ENCODE measurements at places on chromosomes 1 and 21.

DNA sequence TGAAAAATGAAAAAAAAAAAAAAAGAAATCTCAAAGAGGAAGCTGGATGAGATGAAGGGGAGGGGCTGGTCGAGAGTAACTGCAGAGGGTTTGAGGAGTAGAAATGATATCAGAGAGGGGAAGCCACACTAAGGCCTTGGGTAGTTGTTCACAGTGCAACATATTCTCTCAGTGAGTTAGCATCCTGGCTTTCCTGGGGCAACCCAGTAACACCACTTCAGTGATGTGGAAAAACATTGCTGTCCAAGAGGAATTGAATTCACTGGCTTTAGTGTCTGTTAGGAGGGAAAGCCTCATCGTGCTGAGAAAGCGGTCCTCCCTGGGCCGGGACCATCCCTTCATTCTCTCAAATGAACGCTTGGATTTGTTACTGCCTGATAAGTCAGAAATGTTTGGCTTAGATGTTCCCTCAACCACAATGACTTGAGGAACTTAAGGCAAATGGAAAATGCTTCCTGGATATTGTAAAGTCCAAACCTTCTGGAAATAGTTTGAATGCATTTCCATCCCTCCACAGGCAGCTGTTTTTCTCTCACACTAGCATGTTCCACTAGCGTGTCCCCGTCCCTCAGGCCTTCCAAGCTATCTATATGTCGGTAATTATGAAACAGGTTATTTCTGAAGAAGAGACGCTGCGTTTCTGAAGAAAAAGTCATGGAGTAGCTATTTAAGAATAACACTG is 12.2 kb downstream of the TGFB2 start:
- no peak for DNase-seq

DNA sequence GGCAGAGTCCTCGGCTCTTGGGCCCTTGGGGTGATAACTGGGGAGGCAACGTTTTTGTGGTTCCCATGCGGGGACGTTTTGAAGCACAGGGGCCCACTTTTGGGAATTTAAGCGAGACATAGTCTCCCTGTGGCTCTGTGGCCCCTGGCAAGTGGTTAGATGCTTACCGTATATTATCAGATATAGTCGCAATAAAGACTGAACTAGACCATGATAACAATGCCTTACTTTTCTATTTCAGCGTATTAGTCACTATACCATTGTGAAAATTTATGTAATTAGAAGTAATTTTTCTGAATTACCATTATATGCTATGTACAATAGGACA is 538 bp upstream of the RCAN1 start:
- no peak for DNase-seq

- DNase-seq: no peak
Measured at GRCh38 chr1:170891872-170892271, 43.5 kb upstream of the MROH9 start.

DNA sequence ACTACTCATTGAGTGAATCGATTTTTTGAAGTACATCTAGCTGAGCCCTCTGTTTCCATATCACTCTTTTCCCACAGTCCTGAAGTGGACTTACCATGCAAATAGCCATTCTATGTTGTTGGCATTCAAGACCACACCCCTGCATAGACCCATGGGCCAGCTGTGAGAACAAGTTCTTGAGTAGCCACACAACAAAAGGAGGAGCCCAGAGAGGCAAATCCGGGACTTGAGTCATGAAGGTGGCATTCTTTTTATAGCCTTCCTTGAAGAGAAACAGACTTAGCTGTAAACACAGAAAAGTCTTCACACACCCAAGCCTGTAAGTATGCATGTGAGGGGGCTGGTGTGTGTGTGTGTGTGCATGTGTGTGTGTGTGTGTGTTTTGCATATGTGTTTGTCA is 13.8 kb upstream of the SPRR5 start:
- no peak for DNase-seq

- DNase-seq: no peak
Measured at GRCh38 chr21:41367301-41367944, 5.6 kb downstream of the MX2 start.

DNA sequence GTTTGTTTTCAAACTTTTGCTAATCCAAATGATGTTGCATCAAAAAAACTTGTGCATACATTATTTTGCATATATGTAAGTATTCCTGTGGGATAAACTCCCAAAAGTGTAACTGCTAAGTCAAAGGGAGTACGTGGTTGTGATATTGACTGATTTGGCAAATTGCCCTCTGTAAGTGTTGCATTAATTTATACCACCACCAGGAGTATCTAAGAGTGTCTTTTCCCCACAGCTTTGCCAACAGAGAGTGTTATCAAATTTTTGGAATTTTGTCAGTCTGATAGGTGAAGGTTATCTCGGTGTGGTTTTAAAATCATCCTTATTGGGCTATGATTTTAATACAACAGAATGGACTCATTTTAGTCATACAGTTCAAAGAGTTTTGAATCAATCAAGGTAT is 30.1 kb upstream of the PARP1 start:
- DNase-seq: no peak

DNA sequence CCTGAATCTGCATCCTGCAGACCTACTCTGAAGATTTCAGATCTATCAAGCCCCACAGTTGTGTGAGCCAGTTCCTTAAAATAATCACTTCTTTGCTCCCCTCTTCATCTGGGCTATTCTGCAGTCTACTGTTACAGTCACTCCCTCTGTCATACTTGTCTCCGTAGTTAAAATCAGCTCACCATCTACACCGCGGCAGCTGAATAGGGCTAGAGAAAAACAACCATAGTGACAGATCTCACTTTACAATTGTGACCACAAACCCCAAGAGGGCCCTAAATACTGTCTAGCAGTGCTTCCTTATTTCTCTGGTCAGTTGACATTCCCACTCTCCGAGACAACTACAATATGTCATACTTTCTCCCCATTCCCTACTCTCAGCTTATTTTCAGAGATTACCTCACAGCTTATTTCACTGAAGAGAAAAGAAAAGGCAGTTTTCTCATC is 12.9 kb downstream of the DESI2 start:
- DNase-seq: no peak

DNA sequence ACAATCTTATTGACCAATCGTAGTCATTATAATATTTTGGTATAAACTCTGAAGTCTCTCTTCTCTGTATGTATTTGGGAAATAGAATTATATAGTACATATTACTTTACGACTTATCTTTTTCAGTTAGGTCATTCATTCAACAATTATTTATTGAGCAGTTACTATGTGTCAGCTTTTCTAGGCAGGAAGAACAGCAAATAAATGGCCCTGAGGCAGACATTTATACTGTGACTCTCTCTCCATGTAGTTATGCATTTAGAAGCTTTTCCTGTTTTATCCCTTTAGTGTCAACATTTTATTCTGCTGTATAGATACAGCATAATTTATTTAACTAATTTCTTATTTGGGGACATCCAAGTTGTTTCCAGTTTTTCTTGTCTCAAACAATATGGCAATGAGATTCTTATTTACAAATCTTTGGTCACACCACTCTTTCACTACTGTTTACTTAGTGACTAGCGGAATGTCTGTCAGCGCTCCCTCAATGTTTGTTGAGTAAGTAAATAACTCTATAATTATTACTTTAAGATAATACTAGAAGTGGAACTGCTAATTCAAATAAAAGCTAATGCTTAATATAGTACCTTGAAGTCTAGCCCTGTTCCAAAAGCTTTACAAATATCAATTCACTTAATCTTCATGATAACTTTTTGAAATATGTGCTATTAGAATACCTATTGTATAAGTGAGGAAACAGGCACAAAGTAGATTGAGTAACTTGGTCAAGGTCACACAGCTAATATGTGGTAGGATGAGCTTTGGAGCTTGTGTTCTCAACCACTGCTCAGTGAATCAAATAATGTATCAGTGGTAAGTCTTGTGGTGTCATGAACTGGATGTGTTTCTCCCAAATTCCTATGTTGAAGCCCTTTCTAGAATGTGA is 465.6 kb downstream of the SIPA1L2 start:
- no peak for DNase-seq

DNA sequence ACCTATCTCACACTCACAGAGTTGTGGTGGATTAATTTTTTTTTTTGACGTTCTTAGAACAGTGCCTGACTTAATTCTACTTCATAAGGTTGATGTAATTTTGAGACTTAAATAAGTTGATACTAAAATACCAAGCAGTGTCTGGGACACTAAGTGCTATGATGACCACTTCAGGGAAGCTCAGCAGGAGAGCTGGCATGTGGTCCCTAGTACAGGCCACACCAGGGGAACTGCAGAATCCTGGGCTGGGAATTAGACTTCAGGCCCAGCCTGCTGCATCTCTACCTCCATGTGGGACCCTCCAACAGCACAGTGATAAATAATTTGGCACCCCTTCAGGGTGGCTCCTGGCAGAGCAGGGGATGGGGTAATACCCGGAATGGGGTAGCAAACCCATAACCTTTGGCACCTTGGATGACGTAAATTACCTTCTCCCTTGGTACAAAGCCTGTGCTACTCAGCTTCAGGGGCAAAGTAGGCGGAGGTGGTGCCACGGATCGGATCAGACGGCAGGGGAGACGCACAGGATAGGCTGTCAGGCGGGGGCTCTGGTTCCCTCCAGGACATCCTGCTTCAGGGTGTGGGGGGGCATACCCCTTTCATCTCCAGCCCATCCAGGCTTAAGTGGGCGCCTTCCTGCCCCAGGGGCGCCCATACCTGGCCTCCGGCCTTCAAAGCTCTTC is 4.8 kb downstream of the MFSD2A start:
- no peak for DNase-seq

DNA sequence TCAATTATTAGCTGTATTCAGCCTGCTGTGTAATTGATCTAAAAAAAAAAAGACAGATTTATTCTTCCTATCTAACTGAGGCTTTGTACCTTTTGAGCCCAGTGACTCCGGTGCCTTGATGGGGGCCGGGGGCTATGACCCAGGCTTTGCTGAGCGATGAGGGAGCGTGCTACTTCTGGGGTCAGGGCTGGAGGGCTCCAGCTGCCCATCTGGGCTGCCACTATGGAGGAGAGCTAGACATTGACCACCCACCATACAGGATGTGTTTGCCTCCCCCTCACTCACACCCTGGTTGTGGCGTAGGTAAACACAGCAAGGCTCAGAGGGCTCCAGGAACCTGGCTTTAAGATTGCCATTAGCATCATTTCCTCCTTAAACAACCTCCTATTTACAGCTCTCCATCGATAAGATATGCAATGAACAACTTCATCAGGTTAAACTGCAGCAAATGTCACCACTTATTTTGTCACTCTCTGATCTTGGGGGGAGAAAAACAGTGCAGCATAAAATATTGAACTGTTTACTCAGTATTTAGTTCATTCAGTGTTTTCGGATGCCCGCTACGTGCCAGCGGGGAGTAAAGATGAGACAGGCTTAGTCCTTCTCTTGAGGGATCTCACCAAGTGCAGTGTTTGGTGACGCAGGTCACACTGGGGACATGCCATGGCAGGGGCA is 231.6 kb downstream of the KIF26B start:
- DNase-seq: no peak

GRCh38 chr1:12177156-12177998 is 10.6 kb downstream of the TNFRSF1B start:
- no peak for DNase-seq

DNA sequence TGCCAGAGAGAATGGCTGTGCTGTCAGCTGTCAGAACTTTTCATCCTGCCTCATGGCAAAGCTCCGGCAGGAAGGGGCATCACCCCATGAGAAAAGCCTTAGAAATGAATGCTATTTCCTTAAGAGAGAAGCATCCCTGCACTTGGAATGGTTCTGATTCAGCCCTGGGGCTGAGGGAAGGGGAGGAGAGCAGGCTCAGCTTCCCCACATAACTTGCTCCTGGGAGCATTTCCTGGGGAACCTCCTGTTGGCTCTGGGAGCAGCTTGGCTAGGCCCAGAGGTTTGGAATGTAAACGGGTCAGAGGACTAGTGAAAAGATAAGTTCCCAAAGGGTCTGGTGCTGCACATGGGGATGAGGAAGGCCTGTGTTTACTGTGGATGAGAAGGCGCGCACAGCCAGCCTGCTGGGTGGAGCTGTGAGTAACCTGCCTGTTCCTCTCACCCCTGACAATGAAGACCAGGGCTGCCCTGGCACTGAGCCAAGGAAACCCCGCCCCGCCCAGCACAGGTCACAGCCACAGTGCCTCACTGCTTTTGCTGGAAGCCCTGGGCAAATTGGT is 5.0 kb downstream of the PRELP start:
- DNase-seq: peak; percentile 5

- peak; percentile 72 for DNase-seq
Measured at GRCh38 chr1:21963477-21964217, 13.2 kb upstream of the CELA3B start.

DNA sequence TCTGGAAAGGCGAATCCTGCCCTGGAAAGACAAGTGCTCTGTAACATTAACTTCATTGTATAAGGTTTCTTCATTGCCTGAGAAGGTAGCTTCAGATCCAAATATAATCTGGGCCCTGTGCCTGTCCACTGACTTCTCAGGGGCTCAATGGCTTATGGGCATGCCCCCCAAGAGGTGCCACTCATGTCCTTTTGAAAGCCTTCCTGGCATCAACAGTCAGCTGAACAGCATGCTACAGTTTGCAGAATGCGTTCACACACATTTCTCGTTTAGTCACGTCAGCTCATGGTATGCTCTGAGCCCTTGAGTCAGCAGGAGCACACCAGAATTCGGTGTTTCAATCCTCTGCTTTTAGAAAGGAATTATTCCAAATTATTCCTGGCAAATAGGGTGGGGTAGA is 23.8 kb downstream of the TMCC2 start:
- no peak for DNase-seq

GRCh38 chr1:165483412-165483811 is 38.5 kb upstream of the RXRG start:
- no peak for DNase-seq

GRCh38 chr1:72064196-72065075 is 217.9 kb downstream of the NEGR1 start:
- DNase-seq: no peak

- no peak for DNase-seq
Measured at GRCh38 chr1:243420946-243421685, 165.3 kb downstream of the SDCCAG8 start.

- DNase-seq: no peak
Measured at GRCh38 chr1:213041443-213041842, 9.6 kb upstream of the RPS6KC1 start.

DNA sequence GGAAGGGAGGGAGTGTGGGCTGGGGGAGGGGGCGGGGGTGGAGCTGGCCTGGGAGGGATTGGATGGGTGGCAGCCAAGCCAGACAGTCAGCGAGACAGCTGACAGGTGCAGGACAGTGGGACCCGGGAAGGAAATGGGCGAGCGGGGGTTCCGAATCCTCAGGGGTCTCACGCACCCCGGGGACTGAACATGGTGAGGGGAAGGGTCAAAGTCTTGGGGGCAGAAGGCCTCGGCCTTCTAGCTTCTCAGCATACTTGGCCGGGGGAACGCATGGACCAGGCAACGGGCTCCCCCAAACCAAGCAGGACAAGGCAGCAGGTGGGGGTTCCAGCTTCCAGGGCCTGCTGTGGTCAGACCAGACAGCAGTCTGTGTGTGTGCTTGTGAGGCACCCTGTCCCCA is 23.1 kb downstream of the CASZ1 start:
- DNase-seq: no peak

- no peak for DNase-seq
Measured at GRCh38 chr1:224498574-224499170, 64.1 kb upstream of the WDR26 start.

GRCh38 chr1:168195199-168196135 is 16.7 kb downstream of the TIPRL start:
- DNase-seq: no peak

GRCh38 chr1:226946841-226947240 is 6.7 kb downstream of the COQ8A start:
- DNase-seq: no peak

- no peak for DNase-seq
Measured at GRCh38 chr1:153791648-153792253, 16.5 kb downstream of the SLC27A3 start.

- DNase-seq: no peak
Measured at GRCh38 chr1:47182676-47183235, 7.1 kb downstream of the PDZK1IP1 start.

- no peak for DNase-seq
Measured at GRCh38 chr1:204321665-204322064, 38.1 kb downstream of the PLEKHA6 start.
